ENCODE measurements at places on chromosomes 5 and 9.

DNA sequence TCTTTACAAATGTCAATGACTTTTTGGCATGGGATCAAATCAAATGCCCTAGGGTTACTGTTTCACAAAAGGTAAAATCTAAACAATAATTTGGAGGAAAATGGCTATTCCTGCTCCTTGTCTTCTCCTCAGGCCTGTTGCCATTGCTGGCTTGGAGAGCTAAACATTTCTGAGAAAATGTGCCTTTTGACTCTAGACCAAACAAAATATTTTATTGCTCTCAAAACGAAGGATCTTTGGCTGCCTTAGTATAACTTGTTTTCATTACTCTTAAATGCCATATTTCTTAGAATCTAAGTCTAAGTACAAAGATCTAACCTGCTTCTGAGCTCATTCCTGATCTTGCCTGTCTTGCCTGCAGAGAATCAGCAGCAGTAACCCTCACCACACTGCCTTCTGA is 116.6 kb downstream of the MUSK start:
- no peak for DNase-seq

GRCh38 chr5:37272511-37272910 is 23.3 kb upstream of the CPLANE1 start:
- no peak for DNase-seq

DNA sequence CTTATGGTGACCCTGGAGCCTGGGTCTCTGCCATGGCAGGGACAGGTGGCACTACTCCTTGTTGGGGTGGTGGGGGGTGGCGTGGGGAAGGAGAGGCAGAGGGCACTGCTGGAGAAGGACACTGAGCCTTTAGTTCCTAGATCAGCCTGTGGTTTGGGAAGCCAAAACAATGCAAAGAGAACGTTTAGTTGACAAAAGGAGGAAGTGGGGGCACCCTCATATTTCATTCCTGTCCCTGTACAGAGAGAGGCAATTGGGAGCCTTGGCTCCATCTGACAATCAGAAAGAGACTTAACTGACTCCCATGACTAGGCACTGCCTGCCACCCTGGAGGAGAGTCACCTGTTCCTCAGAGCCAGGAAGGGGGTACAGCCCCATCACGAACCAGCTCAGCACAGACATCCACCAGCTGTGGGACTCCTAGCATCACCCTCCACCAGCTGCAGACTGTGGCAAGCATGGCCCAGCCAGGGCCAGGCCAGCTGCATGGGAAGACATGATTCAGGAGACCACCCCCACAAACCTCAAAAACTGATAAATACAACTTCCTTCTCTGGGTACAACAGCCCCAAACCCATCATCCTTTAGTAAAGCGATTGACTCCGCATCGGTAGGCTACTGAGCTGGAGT is 257.5 kb downstream of the HSPA4 start:
- DNase-seq = no peak

- no peak for DNase-seq
Observed at GRCh38 chr5:17256839-17257238, 39.4 kb downstream of the BASP1 start.

DNA sequence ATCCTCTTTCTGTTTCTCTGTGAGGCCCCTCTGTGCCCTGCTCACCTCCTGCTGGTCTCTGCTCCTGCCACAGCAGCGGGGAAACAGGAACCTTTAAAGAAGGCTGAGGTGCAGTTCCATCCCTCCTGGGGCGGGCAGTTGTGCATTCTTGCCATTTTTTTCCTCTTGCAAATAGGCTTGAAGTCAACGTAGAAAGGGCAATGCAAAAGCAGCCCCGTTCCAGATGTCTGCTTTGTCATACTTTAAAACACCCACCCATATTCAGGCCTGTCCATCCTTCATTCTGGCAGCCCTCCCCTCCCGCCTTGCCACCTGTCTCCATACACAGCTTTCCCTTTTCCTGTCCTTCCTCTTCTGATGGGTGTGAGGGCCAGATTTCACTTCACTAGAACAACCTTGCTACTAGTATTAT is 65.4 kb upstream of the KLF9 start:
- no peak for DNase-seq

DNA sequence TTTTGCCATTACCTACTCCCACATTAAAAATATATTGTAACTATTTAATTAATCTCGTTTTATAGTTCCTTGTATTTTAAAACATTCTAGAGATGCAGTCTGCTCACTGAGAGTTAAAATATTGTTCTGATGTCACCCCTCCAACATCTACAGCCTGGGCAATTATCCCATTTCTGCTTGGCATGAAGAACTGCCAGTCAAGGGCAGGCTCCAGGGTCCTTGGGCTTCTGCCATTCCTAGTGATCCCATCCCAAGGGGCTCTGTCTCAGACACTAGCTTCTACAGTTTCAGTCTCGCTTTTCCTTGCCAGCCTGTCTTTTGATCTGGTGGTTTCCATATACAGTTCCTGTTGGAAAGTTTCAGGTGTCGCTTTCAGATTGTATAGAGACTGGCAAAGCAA is 287.2 kb downstream of the TMEM232 start:
- DNase-seq = no peak

- DNase-seq = no peak
Observed at GRCh38 chr5:11642438-11642837, 261.8 kb downstream of the CTNND2 start.

DNA sequence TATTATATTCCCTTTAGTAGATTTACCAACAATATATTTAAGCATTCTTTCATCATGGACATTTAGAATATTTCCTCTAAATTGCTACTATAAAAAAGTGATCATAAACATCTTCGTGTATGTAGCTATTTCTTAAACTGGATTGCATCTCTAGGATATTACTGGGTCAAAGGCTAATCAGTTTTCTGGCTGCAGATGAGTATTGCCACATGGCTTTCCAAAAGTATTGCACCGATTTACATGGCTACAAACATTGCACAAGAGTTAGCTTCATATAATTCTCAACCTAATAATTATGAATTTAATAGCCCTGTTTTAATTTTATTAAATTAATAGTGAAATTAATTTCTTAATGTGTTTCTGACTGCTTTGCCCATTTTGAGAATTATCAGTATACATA is 183.4 kb downstream of the DMRT2 start:
- DNase-seq = no peak

DNA sequence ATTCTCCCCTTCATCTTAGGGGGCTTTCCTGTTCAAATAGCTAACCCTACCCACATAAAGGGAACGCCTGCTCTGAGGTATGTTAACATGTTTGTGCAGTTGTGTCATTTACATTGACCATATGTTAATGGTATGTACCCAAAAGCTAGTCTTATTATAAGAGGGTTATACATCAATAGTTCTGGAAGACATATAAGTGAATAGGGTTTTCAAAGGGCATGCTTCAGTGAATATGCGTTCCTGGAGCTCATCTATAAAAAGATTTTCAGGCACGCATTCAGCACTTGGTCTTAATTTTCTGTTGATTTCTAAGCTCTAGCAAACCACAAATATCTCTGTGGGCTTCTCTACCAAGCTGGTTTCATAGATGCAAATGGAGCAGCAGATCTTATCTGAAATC is 766.1 kb downstream of the IRX1 start:
- DNase-seq = no peak

DNA sequence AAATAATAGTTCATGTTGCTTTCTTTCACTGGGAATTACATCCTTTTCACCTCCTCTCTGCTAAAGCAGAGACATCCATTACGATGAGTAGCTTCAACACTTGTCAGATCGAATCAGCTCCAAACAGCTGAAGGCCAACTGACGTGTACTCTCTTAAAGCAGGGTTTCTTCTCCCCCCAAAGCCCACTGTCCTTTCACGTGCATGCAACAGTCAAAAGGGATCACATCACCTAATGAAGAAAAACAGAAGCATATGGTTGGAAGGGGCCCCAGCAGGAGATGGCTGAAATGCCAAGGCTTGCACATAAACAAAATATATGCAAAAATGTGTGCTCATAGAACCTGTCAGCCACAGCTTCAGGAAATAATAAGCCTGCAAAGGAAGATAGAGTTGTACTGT is 421.6 kb downstream of the ANXA1 start:
- DNase-seq = no peak

DNA sequence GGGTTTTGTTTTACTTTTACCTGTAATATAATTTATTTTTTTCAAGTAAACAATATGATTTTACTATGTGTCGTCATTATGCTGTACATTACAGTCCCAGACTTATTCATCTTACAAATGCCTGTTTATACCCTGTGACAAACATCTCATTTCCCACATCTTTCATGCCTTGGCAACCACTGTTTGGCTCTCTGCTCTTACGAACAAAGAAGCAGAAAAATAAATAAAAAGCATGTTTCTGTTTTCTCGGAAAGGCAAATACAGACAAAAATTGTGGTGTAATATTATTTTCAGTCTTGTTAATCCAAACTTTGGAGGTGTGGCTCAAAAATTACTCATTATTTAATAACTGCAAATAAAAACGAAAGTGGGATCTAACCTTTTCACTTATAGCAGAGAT is 393.0 kb downstream of the CDH12 start:
- no peak for DNase-seq

- no peak for DNase-seq
Observed at GRCh38 chr9:37996819-37997217, 72.2 kb downstream of the SHB start.

- no peak for DNase-seq
Observed at GRCh38 chr9:108474356-108474755, 381.4 kb downstream of the ACTL7B start.

DNA sequence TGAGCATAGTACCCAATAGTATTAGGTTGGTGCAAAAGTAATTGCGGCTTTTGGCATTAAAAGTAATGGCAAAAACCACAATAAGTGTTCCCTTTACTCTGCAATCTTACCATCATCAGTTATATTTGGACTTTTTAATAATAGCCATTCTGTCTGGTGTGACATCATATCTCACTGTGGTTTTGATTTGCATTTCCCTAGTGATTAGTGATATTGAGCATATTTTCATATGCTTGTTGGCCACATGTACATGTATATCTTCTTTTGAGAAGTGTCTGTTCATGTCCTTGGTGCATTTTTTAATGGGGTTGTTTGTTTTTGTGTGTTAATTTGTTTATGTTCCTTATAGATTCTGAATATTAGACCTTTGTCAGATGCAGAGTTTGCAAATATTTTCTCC is 289.9 kb downstream of the FAM170A start:
- no peak for DNase-seq

GRCh38 chr5:39919876-39920275 is 495.1 kb upstream of the DAB2 start:
- no peak for DNase-seq

Data from GM13976 (cell line).